ENCODE measurements at places on chromosomes 3 and 15.

DNA sequence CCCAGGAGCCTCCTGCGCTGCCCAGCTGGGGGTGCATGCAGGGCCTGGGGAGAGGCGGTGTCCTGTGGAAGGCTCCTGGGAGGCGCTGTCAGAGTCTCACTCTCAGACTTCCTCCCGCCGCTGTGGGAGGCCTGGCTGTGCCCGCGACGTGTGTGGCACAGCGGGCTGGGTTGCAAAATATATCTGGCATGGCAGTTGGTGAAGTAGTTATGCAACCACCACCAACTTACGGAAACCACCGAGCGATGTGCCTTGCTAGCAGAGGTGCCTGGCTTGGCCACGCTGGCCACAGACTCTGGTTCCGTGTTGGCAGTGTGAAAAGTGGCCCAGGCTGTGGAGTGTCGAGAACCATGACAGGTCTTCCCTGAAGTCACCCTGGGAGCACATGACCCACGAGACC, 30.6 kb upstream of the GATA2 start:
- no peak for DNase-seq

GRCh38 chr3:41419809-41420208, 220.5 kb downstream of the CTNNB1 start:
- no peak for DNase-seq

DNA sequence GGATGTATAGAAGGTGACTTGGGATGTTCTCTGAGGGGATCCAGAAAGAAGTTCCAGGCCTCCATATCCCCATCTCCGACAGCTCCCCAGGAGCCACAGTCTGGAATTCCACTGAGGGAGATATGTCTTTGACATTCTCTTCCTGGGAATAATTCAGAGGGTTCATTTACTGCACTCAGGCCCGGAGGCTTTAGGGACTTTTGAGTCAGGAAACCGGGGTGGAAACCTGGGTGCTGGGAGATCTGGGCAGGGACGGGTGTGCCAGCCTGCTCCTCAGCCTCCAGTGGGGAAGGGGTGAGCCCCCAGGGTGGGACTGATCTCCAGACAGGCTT, 147.7 kb downstream of the SMAD6 start:
- DNase-seq, result no peak

GRCh38 chr15:29048011-29048410, 162.2 kb downstream of the APBA2 start:
- no peak for DNase-seq

DNA sequence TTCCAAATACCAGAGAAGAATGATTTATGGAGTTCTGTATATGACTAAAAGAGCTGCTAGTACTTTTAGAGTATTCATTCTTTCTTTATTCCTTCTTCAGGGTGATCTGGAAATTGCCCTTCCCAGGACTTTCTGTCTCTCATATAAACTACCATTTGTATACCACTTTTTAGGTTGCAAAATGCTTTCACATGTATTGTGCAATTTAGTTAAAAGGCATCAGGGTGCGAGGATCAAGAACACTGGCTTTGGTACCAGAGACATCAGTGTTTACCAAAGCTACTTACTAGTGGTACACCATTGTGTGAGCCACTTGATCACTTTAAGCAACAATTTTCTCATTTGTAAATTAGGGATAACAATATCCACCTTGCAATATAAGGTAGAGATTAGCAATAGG, 251.4 kb downstream of the TIGIT start:
- DNase-seq, result no peak

- no peak for DNase-seq
Observed at GRCh38 chr3:12393894-12394293, 90.4 kb upstream of the TSEN2 start.

DNA sequence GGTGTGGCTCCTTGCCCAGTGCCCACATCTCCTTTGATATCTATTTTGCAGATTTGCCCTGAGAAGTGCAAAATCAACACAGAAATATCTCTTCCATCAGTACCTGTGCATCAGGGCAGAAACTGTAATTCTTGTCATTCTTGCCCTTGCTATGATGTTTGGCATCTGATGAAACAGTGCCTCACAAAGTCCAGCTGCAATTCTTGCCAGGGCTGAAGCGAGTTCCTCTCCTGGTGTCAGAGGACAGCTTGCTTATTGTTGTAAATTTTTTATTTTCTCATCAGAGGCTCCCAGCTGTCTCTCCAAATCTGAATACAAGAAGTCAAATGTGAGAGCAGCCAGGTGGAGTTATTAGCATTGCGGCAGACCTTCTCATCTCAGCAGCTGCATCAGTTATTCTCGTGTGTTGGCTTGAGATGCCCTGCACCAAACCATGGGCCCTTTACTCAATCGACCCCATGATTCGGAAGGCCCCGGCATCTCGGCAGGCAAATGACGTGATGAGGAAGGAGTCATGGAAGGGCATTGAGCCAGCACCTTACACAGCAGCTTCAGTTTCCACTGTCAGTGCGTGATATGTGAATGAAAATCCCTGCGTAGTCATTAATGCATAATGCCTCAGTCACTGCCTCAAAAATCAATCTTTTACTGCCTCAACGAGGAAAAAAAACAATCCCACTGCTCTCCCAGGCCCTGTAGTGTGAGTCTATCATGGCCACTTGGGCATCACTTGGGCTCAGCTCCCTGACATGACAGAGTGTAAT, 93.4 kb downstream of the CCNL1 start:
- DNase-seq, result no peak

GRCh38 chr15:73885954-73886700, 12.8 kb downstream of the TBC1D21 start:
- no peak for DNase-seq

- DNase-seq, result no peak
Observed at GRCh38 chr3:37107846-37108245, 66.5 kb downstream of the LRRFIP2 start.

DNA sequence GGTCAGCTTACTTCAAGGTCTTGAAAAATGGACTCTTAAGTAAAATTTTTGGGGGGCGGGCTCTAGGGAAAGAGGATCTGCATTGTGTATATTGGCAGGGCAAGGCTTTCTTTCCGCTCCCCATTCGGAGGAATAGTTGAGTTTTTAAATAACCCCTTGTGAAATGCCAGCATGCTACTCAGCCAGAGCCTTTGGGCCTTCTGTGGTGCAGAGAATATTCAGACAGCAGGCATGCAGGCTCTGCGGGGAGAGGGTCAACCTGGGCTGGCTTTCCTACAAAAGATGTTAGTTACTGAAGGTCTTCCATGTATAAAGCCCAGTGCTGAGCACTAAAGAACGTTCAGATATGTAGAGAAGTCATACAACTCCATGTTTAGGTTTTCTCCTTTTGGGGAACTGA, 40.6 kb downstream of the ADAMTSL3 start:
- DNase-seq, result no peak

DNA sequence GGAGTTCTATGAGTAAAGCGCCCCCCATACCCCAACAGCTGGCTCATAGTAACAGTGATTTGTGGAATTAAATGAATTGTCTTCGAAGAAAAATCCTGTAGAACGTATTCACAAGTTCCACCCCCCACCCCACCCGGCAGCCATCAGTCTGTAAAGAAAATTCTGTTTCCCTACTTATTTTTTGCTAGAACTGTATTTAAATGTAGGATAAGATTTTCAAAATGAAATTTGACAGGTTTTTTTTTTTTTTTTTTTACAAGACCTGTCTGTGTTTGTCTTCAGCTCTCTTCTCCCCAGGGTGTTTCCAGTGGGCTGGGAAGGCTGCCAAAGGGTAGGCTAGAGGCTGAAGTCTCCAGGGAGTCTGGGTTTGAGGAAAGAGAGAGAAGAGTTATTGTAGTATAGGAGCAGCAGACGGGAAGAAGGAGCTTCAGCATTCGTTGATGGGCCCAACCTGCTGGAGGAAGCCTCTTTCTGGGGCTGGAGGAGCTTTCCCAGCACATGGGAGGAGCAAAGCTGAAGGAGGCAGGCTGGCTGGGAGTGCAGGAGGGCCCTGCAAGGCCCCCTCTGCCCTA, 130.6 kb upstream of the SEMA6D start:
- DNase-seq, result no peak

GRCh38 chr3:184941408-184941807, 129.4 kb downstream of the VPS8 start:
- DNase-seq, result no peak

- no peak for DNase-seq
Observed at GRCh38 chr3:17491601-17492000, 250.8 kb downstream of the TBC1D5 start.

DNA sequence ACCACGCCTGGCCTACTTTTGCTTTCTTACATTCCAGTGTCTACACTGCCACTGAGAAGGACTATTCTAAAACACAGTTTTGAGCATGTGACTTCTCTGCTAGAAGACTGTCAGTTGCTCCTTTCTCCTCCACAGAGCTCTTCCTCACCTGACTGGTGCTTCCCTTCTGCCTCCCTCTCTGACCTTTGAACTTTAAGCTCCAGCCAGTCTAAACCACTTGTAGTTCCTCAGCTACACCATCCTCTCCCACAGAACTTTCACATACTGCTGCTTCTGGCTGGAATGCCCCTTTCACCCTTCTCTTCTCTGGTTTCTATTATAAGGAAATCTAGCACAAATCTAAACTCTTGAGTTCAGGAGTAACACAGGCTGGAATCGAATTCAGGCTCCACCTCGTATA, 9.1 kb downstream of the NCEH1 start:
- no peak for DNase-seq

GRCh38 chr3:72848703-72849081, 447 bp upstream of the SHQ1 start:
- no peak for DNase-seq

- DNase-seq, result no peak
Observed at GRCh38 chr15:47720555-47720954, 3.2 kb downstream of the SEMA6D start.

Data from GM12892 (cell line).